ENCODE measurements at places on chromosomes 12 and 14.
A peak's percentile ranks its signal among the peaks of the same experiment; 100 is the strongest.

GRCh38 chr12:57190037-57190436, 26.6 kb upstream of the NXPH4 start:
- DNase-seq, result peak; percentile 14

DNA sequence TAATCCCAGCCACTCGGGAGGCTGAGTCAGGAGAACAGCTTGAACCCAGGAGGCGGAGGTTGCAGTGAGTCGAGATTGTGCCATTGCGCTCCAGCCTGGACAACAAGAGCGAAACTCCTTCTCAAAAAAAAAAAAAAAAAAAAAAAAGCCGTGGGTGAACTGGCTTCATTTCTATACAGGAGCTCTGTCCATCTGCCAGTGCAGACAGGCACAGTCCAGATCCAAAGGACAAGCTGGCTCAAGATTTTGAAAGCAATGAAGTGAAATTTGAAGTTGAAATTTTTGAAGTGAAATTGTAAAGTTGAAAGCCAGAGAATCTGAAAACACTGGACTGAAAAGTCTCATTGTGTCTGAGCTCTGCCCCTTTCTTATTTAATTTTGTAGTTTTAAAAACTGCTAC, 134.7 kb downstream of the CALM1 start:
- DNase-seq, result no peak

DNA sequence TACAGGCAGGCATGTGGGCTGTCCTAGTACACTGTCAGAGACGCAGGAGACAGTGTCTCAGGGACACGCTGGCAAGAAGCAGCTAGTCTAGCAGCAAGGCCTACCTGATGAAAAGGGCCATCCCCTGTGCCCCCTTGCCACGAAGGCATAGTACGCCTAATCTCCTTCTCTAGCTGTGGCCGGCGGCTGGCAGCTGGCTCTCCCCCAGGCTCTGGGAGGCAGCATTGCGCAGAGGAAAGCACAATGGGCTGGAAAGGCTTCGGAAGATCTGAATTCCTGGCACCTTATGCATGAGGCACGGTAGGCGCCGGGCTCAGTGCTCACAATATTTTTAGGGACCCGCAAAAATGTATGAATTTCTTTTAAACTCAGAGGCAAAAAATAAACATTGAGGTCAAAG, 16.0 kb upstream of the PLEKHH1 start:
- DNase-seq, result no peak

- DNase-seq, result no peak
Observed at GRCh38 chr12:111112311-111113098, 192.1 kb upstream of the MYL2 start.

GRCh38 chr14:74619672-74620131, 7.7 kb upstream of the LTBP2 start:
- DNase-seq, result peak; percentile 76

DNA sequence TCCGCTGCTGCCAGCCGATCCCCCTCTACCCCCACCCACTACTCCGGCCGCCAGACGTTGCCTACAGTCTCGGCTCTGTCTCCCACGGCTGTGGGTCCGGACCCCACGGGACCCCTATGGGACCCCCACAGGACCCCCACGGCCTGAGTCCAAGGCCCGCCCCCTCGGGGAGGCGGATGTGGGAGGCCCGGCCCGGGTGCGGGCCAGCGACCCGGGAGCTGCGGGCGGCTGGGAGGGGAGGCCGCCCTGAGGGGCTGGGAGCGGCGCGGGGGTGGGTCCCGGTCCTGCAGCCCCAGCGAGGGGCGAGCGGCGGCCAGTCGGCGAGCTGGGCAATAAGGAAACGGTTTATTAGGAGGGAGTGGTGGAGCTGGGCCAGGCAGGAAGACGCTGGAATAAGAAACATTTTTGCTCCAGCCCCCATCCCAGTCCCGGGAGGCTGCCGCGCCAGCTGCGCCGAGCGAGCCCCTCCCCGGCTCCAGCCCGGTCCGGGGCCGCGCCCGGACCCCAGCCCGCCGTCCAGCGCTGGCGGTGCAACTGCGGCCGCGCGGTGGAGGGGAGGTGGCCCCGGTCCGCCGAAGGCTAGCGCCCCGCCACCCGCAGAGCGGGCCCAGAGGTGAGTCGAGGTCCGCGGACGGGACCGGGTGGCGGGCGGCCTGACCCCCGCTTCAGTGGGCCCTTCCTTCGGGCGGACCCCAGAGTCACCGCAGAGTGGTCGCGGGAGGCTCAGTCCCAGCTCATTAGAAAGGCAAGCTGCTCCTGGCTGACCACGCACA, at the start of gene ACVRL1:
TSS of gene ACVRL1 (plus strand) at position 422 of the 773 bp plus-strand sequence. CDS start 4,971 bp downstream, outside the sequence.
- no peak for DNase-seq

DNA sequence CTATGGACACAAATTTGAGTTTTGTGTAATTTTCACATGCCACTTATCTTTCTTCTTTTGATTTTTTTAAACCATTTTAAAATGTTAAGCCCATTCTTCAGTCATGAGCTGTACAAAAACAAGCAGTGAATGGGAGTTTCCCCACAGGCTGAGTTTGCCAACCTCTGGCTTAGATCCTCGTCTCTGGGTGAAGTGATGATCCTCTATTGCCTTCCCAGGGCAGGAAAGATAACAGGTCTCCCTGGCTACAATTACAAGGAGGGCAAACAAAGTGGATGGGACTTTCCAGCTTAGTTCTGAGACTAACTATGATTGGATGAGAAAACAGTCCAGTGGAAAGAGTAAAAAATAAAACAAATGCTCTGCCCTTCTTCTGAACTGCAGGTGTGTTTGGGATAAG, 203.7 kb downstream of the SPTSSA start:
- DNase-seq, result no peak

GRCh38 chr12:23099604-23100003, 474.6 kb downstream of the ETNK1 start:
- DNase-seq, result no peak

DNA sequence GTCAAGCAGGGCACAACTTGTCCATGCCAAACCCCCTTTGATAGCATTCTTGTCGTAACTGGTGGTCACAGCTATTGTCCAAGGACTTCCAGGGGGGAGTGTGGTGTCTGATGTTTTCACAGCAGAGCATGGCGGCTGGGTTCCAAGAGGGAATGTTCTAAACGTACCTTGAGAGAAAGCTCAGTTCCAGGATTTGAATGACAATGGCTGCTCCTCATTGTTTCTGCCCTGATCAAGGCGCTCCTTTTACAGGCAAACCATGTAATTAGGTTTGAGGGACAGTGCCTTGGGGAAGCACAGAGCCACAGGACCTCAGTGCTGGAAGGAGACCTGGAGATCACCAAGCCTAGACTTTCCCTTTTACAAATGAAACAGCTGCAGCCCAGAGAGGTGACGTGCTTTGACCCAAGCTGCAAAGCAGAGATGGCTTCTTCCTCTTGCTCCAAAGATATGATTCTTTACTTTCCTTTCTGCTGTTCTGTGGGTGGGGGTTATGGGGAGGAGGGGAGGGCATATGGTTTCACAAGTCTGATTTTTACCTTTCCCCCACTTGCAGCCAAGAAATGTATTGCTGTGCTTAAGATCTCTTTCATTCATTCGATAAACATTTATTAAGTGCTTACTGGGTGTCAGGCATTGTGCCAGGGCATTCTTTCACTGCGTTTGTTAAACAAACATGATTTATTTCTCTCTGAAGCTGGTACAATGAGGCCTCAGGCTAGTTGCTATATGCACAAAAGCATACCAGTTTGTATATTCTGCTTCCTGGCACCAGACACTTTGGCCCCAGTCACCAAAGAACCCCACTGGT, 172.8 kb downstream of the KTN1 start:
- no peak for DNase-seq

DNA sequence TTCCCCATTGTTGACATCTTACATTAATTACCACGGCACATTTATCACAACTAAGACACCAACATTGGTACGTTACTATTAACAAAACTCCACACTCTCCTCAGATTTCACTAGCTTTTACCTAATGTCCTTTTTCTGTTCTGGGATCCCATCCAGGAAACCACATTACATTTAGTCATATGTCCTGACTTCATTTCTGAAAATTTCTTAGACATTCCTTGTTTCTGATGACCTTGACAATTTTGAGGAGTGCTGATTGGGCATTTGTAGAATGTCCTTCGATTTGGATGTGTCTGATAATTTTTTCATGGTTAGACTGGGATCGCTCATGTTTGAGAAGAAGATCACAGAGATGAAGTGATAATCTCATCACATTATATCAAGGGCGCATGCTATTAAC, 34.6 kb upstream of the ACSM4 start:
- DNase-seq, result no peak

DNA sequence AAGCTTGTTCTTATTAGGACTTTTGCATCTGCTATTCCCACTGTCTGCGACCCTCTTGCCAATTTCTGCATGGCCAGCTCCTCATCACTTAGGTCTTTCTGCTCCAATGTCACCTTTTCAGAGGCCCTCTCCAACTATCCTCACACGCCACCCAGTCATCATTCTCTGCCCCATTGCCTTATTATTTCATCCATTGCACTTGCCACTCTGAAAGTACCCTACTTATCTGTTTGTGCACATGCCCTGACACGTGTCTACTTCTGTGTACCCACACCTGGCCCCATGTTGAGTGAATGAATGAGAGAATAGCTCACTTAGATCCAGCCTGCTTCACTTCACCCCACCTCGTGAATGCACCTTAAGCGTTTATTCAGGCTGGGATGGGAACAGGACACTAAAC, 218.7 kb upstream of the TBX3 start:
- DNase-seq, result no peak

- no peak for DNase-seq
Observed at GRCh38 chr12:89453121-89453978, 71.2 kb downstream of the GALNT4 start.

- DNase-seq, result no peak
Observed at GRCh38 chr14:68741839-68742470, 50.9 kb downstream of the ZFP36L1 start.

DNA sequence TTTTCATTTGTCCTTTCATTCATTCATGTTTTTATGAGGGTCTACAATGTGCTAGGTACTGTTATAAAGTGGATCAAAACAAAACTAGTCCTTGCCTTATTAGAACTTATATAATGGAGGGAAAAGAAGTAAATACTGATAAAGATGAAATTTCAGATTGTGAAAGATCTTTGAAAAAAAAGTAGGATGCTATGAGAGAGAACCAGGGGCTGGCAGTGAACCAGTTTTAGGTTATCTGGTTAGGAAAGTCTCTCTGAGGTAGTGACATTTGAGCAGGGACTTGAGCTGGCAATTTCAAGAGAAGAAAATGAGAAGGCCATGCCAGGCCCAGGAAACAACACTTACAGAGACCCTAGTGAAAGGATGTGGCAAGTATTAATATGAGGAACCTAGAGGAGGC, 57.3 kb upstream of the E2F7 start:
- no peak for DNase-seq

- DNase-seq, result no peak
Observed at GRCh38 chr14:50545618-50546017, 13.2 kb upstream of the MAP4K5 start.

GRCh38 chr12:52050116-52050757, 1.0 kb upstream of the NR4A1 start:
- no peak for DNase-seq

- DNase-seq, result no peak
Observed at GRCh38 chr14:23571701-23572523, 4.3 kb upstream of the AP1G2 start.

DNA sequence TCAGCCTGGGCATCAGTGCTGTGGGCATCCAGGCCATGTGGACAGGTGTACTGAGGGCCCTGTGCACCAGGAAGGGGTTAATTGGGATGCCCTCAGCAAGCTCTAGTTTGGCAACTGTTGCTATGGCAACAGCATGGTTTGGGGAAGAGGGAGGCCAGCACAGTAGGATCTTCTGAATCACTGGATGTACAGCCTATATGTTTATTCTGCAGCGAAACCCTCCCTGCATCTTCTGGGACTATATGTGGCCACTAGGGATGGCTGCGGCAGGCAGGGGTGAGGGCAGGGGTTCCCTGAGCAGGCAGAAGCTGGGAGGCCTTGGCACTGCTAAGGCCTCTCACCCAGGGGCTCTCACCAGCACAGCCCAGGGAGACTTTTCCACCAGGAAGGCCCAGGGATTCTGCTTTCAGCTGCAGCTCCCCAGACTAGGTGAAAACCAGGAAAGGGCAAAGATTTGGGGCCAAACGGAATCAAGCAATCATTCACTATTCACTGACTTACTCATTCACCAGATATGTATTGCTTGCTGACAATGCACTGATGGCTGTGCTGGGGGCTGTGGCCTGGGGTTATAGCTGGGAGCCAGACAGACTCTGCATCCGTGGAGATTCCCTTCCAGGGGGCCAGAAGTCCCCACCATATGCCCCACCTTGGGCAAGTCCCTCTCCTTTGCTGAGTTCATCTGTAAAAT, 42.8 kb downstream of the IRF2BPL start:
- DNase-seq, result no peak

- no peak for DNase-seq
Observed at GRCh38 chr12:65624554-65625086, 199.7 kb upstream of the HMGA2 start.
